Activated CD4-positive, alpha-beta T cell treated with anti-CD3 and anti-CD28 coated beads, Interleukin-2, amount 50 U/mL, for 48 hours (primary cell): ENCODE measurements at places on chromosomes 1 and 21.
A peak's percentile ranks its signal among the peaks of the same experiment; 100 is the strongest.

DNA sequence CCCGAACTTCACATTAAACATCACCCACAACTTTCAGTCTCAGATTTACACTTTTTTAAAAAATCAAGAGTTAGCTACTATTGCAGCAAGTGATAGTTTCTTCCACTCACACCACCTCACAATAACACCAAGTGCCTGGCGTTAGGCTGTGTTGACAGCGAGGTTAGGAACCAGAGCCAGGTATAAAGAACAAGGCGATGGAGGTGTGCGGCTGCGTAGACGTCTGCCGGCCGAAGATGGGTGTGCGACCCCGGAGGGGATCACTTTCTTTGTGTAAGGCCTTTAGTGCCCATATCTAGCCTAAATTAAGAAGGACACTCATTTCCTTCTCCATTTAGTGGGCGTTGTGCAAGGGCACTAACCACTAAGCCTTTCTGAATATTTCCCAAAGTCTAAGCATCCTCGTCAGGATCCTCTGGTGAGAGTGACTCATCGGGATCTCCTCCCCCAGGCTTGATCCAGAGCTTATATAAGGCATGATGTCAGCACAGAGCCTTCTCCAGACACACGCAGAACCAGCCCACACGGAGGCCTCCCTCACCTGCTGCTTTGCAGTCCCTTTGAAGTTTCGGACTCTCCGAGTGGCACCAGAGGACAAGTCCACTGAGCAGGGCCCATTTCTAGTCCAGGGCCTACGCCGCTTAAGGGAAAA, 11.8 kb downstream of the NHLH2 start:
- no peak for DNase-seq

GRCh38 chr1:66968574-66968973, 43.8 kb downstream of the MIER1 start:
- no peak for DNase-seq

- no peak for DNase-seq
Measured at GRCh38 chr1:178330848-178331497, 165.8 kb downstream of the CLEC20A start.

DNA sequence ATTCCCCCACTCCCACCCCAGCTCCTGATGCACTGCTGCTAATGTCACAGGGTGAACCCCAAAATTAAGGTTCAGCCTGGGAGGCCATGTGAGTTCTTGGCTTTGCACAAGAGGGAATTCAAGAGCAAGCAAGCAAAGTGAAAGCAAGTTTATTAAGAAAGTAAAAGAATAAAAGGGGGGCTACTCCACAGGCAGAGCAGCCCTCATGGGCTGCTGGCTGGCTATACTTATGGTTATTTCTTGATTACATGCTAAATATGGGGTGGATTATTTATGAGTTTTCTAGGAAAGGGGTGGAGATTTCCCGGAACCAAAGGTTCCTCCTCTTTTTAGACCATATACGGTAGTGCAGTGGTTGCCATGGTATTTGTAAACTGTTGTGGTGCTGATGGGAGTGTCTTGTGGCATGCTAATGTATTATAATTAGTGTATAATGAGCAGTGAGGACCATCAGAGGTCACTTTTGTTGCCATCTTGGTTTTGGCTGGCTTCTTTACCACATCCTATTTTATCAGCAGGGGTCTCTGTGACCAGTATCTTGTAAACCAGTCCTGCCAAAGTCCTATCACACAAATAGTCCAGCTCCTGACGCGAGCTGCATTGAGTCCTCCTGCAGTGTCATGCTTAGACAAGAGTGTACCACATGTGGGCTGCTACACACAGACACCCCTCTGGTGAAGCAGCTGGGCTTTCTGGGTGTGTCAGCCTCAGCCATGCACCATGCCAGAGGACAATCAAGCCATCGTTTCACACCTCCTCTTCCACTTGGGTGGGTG, 46.4 kb upstream of the CSF1 start:
- no peak for DNase-seq

GRCh38 chr1:28882009-28882628, 32.2 kb upstream of the EPB41 start:
- peak; percentile 89 for DNase-seq
